ENCODE measurements at places on chromosomes 4 and X.

- no peak for DNase-seq
These were observed 108.5 kb upstream of the GLRA2 start for GRCh38 chrX:14420841-14421240.

- DNase-seq: no peak
These were observed 108.5 kb downstream of the HMX1 start for GRCh38 chr4:8762951-8763735.

- DNase-seq: no peak
These were observed 156.9 kb downstream of the SOWAHB start for GRCh38 chr4:76740866-76741662.

GRCh38 chr4:86256086-86256485 lies 103.8 kb downstream of the MAPK10 start:
- DNase-seq: no peak

DNA sequence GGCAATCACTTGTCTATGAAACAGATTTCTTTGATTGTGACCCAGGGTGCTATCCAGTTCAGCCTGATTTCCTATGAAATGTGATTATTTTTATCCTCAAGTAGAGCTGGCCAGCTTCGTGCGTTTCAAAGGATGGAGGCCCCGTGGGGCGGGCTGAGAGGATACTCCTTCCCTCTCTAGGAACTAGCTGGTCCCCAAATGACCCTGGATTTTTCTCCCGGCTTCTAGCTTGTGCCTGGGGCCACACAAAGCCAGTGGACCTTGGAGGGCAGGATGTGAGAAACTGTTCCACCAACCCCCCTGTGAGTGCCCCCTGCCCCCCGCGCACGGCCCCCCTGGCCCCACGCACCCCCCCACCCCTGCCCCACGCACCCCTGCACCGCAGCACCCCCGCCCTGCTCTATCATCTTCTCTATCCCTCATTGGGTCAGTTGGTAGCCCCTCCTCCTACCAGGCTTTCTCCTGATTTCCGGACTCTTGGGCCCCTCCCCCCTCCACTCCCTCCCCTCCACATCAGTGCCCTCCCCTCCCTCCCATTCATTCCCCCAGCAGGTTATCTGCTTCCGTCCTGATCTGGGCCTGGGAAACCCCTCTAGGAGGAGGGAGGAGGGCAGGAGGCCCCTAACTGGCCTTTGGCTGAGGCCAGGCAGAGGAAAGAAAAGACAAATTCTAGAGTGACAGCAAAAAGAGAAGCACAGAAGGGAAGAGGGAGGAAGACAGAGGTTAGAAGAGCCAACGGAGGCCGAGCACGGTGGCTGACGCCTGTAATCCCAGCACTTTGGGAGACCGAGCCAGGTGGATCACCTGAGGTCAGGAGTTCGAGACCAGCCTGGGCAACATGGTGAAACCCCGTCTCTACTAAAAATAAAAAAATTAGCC lies 3.3 kb downstream of the XPNPEP2 start:
- DNase-seq: no peak

- no peak for DNase-seq
These were observed 2.6 kb downstream of the ARHGAP24 start for GRCh38 chr4:85477534-85477933.

DNA sequence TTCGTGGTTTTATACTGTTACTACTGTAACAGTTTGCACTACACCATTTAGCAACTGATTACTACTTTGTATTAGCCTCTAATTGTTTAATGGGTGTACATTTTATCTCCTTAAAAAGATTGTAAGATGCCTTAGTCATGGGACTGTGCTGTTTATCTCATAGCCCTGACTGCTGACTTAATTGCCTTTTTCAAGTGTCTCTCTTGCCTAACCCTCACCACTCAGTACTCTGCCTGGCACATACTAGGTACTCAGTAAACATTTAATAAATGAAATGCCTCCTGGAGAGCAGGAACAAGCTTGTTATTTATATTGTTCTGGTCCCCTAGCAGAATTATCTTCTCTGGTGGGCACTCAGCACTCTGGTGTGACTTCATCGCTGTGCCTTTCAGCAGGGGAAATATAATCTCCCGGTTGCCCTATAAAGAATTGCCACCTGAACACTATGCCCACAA lies 1.7 kb upstream of the STIM2 start:
- no peak for DNase-seq

DNA sequence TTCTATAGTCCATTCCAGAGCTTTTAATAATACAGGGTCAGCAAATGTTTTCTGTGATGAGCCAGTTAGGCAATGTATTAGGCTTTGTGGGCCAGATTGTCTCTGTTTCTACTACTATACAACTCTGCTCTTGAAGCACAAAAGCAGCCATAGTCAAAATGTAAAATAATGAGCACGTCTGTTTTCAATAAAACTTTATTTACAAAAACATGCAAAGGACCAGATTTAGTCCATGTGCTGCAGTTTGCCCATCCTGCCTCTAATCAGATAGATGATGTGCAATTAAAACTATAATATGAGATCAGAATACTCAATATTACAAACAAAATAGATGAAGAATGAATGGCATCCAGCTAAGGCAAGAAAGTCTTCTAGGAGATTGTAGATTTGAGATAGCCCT lies 127.8 kb upstream of the FRMPD4 start:
- no peak for DNase-seq

- DNase-seq: peak; percentile 5
These were observed at the start of gene ODAPH for GRCh38 chr4:75555294-75556164. Gene ODAPH (plus strand): TSS chr4:75556066. CDS start chr4:75556083, 17 bp downstream.

DNA sequence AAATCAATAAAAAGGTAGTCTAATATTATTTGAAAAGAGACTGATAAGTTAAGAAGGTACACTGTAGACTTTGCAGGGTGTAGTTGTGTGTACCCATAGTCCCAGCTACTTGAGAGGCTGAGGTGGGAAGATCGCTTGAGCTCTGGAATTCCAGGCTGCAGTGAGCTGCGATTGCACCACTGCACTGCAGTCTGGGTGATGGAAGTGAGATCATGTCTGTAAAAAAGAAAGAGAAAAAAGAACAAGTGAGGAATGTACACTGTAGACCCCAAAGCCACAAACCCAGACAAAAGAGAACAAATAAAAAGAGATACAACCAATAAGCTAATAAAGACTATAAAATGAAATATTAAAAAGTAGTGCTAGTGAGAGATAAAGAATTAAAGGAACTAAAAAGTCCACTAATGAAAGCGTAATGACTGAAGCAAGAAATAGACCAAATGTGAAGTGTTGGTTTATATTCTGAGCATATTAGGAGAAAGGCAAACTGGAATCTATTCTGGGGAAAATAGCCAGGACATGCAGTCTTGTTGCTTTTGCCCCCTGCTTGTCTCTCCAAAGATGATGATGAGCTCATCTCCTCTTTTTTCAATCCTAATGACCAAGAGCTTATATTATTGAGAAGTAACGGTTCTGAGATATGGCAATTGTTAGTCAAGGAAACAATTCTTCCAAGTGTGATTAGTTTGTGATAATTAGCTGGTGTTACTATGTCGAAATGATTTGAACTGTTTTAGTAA lies 19.1 kb downstream of the GSX2 start:
- DNase-seq: no peak

- peak; percentile 57 for DNase-seq
These were observed 482 bp downstream of the RNF4 start for GRCh38 chr4:2469192-2469984.

DNA sequence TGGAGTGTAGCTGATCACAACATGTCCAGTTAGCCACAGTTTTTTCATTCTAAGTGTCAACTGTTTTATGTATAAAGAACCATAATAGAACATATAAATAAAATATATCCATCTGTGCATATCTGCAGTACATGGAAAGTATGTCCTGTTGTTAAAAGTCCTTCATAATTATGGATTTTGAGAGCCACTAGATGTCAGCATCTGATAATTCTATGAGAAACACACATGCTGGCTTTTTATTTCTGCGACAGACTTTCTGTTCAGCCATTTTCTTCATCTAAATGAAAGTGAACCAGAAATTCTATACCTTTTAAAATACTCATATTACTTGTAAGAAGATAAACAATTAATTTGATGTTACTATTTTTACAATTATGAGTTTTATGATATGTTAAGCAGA lies 251.5 kb downstream of the GPM6A start:
- DNase-seq: no peak

DNA sequence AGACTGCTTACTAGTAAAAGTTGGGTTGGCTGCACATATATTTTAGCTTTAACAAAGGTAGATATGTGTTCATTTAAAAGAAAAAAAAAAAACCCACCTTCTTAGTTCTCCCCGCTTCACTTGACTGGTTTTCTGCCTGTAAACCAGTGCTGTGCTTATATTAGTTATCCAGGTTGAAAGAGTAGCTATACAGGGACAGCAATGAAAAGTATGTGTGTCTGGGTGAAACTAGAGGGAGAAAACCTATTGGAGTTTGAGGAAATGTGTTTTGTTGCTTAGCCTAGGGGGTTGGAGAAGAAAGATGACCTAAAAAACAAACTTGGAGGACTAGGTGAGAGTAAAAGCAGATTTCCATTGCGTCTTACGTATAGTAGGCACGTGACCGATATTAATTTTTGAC lies 4.5 kb downstream of the JADE1 start:
- no peak for DNase-seq

GRCh38 chrX:74179071-74179470 lies 124.9 kb upstream of the ZCCHC13 start:
- no peak for DNase-seq

DNA sequence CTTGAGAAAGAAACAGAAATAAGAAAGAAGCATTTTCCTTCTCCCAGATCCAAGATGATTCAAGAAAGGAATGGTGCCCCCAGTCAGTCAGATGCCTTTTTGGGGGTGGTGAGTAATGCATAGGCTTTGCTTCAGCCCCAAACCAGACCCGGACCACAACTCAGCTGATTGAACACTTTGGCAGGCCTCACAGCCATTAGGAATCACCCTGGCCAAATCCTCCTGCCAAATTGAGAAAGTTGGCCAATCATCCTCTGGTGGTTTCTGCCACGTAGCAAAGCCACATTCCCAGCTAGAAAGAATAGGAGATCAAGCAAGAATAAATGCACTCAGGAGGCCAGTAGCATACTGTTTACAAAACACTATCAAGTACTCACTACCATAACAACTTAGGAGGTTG lies 33.7 kb downstream of the FRMD7 start:
- no peak for DNase-seq

DNA sequence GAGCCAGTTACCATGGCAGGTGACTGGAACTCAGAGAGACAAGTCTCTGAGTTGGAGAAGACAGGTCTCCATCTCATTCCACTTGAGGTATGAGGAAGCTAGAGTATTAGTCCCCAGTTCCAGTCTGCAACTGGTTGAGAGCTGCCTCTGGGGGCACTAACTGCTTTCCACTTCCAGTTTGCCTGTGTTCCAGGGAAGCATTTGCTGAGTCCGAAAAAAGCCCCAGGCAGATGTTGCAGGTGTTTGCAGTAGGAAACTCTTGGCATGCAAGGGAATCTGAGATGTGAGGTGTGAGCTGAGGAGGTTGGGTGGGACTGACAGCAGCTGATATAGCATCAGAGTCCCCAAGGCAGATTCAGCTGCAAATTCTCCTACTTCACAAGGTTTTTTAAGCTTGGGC lies 272.2 kb upstream of the CASK start:
- DNase-seq: no peak

DNA sequence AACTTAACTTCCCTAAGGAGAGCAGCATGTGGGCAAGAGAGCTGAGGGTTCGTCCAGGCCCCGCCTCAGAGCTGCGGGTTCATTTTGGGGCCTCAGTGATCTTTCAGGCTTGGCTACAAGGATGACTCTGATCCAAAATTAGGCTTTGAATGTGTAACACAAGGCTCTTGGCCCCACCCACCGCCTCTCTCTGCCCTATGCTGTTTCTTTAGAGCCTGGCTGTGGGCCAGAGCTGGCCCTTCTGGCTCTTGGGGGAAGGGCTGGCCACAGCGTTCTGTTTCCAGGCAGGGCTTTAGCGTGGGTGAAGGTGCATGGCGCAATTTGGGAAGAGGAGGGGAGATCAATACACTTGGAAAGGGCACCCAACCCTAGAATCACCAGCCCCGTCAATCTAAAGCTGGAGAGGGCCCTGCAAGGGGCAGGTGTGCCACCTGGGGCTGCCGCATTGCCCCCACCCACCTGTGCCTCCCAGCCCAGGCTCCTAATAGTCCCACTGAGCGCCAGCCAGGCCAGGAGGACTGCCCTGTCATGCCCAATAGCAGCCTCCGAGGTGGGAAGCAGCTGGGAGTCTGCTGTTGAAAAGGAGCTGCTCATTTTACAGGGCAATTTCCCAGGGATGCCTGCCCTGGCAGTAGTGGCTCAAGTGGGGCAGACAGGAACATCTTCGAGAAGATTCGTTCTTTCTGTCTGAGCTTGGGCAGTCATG lies 84.5 kb upstream of the MAML3 start:
- no peak for DNase-seq

- DNase-seq: peak; percentile 17
These were observed 20.4 kb upstream of the SEPSECS start for GRCh38 chr4:25180524-25181131.

DNA sequence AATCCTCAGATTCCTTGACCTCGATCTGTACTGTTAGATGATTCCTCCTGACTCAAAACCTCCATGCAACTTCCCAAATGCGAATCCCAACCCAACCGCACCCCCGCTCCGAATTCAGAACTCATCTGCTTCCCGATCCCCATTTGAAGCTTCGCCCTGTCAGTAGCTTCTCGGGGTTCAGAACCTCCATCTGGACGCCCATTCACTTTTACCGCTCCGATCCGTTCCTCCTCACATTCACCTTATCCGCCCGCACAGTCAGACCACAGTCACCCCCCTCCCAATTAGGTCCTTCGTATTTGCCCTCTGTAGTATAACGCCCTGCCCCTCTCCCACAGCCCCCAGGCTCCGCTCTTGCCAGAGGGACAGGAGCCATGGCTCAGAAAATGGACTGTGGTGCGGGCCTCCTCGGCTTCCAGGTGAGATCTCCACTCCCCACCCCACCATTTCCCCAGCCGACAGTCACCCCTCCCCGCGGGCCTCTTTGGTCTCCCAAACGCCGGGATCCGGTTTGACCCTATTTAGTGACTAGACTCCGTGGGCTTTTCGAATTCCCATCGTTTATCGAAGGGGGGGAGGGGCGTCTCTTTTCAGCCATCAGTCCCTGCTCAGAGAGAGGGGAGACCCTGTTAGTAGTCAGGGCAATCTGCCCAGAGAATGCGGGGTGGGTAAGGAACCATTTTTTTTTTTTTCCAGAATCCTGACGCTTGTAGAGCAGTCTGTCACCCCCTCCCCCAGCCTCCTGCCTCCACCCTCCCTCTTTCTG lies 691 bp downstream of the MAGED1 start:
- no peak for DNase-seq

DNA sequence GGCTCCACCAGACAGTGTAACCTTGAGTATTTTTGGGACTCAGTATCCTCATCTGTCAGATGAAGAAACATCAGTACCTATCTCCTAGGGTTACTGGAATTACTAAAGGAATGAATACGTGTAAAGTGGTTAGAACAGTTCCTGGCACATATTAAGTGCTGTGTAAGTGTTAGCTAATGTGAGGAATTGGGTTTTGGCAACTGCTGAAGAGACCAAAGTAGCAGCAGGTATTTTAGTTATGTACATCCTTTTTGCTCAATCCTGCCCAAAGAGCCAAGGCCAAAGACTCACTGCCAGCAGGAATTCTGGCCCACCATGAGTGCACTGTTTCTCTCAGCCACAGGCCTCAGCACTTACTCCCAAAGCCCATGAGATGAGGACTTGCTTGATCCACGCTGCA lies 16.7 kb upstream of the MCF2 start:
- DNase-seq: no peak

All from GM19239 (cell line).